ENCODE measurements at places on chromosomes 1 and 21.

DNA sequence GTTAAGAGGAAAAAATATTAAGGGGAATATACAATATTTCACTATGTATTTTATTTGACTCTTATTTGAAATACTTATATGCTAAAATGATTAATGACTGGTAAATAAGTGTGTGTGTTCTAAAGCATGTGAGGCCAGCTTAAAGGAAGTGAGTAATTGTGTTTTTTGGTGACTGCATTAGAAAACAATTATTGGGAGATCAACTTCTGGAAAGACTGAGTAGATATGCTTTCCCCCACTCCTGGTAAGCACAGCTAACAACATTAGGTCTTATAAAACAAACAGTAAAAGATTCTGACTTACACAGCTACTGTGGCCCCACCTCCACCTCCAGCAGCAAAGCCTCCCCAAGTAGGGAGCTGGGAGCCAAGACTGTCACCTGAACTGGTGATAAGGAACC lies 403.0 kb downstream of the SRGAP2C start:
- DNase-seq: no peak

- no peak for DNase-seq
These were observed 26.8 kb downstream of the IFFO2 start for GRCh38 chr1:18929686-18930085.

GRCh38 chr1:244815600-244816099 lies 19.8 kb upstream of the COX20 start:
- no peak for DNase-seq

GRCh38 chr1:101323535-101323934 lies 86.7 kb downstream of the S1PR1 start:
- DNase-seq: no peak

GRCh38 chr1:8276173-8276914 lies 41.6 kb upstream of the SLC45A1 start:
- DNase-seq: no peak

Data from T-helper 2 cell treated with Interferon-gamma antibody and Interleukin-4, amounts not matched to agents 5 μg/mL and 100 μg/mL, for 36 hours (primary cell).